ENCODE measurements at places on chromosomes 2 and 18.

- no peak for DNase-seq
Observed at GRCh38 chr2:73255907-73256617, 22.0 kb downstream of the CCT7 start.

GRCh38 chr18:46262856-46263255 lies 158.7 kb downstream of the HAUS1 start:
- DNase-seq = no peak

GRCh38 chr2:148554459-148555247 lies 89.9 kb upstream of the EPC2 start:
- DNase-seq = no peak

DNA sequence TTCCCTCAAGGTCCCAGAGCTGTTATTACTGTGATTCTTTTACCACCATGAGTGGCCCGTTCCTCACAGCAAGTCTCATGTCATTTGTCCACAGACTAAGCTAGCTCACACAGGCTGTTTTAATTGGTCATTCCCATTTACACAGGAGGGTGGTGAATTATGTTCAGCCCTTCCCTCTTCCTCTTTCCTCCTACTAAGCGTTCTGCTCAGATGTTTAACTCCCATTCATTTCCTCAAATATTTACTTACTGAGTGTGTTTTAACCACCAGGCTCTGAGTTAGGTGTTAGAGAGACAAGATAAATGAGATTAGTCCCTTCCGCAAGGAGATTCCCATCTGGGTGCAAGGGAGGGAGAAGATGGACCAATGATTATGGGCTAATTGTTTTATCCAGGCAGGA lies 403.6 kb upstream of the ACVR2A start:
- DNase-seq = no peak

DNA sequence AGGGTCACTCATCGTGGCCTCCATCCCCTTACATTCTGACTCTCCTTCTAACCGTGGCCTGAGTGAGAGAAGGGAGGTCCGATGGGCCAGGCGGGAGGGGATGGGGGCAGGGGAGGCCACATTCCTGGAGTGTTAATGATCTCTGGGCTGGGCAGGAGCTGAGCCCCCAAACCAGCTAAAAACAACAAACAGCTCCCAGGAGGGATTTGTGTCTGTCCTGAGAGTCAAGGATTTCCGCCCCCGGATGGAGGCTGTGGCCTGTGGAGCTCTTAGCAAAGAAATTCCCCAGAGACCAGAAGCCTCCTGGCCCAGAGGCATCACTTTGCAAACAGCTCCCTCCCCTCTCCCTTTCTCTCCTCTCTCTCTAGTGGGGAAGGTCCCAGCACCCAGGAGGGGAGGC lies 23.5 kb downstream of the EMX1 start:
- DNase-seq = no peak

GRCh38 chr2:120820953-120821279 lies 85.2 kb downstream of the GLI2 start:
- no peak for DNase-seq

DNA sequence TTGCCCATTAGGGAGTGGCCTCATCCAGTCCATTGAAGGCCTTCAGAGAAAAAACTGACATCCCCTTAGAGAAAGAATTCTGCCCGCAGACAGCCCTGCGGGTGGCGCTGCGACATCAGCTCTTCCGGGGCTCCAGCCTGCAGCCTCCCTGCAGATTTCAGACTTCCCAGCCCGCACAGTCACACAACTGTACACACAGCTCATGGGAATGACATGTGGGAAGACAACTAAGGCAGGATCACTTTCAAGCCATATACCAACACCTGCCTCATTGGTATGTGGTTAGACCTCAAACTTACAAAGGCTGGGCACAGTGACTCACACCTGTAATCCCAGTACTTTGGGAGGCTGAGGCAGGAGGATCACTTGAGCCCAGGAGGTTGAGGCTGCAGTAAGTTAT lies 24.8 kb upstream of the TUBB6 start:
- DNase-seq = peak; percentile 27

- peak; percentile 77 for DNase-seq
Observed at GRCh38 chr2:106183101-106183696, 10.9 kb downstream of the UXS1 start.

DNA sequence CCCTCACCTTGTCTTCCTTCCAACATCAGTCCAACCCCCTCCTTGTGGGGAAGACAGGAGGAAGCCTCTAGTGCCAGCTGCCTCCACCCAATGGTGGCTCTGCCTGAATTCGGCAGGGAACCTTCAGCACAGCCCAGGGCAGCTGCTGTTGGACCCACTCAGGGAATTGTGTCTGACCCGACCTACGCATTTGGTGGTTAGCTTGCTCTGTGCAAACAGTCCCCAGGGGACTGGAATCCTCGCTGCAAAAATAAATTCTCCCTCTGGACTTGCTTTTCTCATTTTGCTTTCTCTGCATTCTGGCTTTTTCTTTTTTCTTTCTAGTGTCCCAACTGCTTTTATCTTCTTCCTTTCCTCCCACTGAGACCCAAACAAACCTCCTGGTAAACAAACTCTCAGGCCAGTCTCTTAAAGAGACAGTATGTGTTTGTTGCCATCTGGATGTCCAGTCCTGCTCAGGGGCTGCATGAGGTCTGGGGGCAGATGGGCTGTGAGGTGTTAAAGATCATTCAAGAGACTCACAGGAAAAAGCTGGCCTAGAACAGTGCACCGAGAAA lies 137.7 kb upstream of the HAAO start:
- peak; percentile 63 for DNase-seq

DNA sequence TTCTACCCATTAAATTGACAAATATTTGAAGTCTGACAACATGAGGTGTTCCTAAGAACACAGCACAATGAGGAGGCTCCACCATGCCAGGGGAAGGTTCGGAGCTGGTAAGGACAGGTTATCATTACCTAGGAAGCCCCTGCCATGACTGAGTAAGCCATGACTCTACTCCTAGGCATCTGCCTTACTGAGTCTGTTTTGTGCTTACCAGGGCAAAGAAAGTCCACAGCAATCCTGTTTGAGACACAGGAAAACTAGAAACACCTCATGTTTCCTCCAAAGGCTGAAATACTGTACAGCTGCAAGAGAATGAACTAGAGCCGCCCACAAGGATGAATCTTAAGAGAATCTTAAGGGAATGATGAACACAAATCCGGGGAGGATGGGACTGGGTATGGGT lies 11.6 kb downstream of the TGFBRAP1 start:
- DNase-seq = no peak

GRCh38 chr2:28271919-28272250 lies 120.8 kb upstream of the FOSL2 start:
- DNase-seq = no peak

DNA sequence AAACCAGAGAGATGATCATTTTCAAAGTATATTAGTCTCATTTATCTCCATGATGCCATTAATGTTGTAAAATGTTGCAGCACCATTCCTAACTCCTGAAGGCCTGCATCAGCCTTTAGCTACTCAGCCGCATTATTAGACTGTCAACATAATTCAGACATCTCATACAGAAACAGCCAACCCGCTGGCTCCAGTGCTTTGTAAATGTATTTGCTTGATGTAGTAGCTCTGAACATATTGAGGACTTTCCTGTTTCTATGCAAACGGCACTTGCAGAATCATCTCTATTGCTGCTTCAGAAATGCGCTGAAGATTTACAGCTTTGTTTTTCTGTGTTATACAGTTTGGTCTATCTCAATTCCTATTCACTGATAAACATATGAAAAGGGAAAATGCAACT lies 372.2 kb downstream of the DSEL start:
- DNase-seq = no peak

- peak; percentile 49 for DNase-seq
Observed at GRCh38 chr18:59961070-59961469, 61.3 kb downstream of the PMAIP1 start.

DNA sequence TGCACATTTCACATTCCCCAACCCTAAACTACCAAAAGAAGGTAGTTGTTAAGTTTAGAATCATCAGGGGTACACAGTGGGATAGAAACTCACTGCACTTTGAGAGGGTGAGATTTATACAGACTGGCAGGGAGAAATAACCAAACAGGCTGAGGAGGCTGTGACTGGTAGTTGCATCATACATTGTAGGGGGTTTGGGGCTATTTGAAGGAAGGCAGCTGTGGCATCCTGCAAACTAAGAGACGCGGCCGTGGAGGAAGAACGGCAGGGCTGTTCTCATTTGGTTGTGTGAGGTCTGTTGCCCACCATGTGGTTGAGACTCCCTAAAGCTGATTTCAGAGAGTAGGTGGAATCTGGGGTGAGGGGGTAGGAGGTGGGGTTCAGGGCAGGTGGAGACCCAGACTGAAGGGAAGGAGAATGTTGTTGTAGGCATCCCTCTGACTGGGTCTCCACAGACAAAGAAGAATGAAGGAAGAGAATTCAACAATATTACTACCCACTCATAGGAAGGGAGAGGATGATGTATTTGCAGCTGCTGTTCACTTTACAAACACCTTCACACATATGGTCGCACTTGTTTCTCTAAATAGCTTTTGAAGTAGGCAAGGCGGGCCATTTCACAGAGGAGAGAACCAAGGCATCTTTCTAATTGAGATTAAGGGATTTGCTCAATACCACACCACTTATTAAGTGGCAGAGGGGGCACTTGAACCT lies 170.9 kb upstream of the SIX2 start:
- no peak for DNase-seq

GRCh38 chr2:156436497-156437085 lies 412 bp downstream of the GPD2 start:
- peak; percentile 88 for DNase-seq

DNA sequence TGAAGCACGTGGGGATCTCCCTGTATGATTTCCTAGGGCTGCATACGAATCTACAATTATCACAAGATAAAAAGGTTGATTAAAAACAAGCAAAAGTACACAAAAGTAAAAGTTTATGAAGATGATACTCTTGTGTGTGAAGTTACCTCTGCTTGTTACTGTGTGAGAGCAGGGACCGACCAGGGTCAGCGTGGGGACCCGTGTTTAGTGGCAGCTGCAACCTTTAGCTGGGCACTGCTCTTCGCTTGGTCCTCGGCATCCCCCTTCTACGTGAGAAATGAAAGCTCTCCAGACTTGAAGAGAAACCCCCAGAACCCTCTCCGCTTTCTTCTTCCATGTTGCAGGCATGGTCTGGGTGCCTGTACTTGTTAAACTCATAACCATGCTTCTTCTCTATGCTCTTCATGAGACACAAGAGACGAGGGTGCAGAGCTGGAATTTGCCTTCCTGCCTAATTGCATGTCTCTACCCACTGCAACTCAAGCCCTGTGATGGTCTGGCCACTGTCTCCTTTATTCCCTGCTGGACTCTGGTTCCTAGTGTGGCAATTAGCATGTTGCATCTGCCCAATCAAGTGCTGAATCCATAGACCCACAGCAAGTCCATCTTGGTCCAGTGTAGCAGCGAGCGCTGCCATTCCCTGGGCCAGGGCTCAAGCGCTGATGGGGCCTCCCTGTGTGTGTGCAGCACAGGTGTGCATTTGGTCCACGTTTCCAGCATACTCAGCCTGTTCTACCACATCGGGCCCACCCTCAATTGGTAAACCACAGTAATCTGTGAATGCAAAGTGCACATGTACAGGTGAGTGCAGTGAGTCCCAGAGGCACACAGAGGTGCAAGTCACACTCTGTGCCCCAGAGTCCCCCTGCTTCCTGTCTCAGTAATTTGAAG lies 88.5 kb downstream of the TWIST2 start:
- no peak for DNase-seq

- DNase-seq = no peak
Observed at GRCh38 chr2:80887841-80888378, 583.4 kb upstream of the LRRTM1 start.

DNA sequence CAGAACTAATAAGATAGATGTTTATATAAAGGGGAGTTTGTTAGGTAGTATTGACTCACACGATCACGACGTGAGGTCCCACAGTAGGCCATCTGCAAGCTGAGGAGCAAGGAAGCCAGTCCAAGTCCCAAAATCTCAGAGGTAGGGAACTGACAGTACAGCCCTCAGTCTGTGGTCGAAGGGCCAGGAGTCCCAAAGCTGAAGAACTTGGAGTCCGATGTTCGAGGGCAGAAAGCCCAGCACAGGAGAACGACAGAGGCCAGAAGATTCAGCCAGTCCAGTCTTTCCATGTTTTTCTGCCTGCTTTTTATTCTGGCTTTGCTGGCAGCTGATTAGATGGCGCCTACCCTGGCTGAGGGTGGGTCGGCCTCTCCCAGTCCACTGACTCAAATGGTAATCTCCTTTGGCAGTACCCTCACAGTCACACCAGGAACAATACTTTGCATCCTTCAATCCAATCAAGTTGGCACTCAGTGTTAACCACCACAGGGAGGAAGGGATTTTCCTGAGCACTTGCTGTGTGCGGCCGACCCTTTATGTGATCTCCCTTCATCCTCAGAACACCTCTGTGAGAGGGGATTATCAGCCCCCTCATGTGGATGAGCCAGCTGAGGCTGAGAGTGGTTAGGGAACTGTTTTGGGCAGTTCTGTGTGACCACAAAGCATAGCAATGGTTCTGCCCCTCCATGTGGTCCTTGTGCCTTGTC lies 78.3 kb downstream of the RNF144A start:
- DNase-seq = no peak

- DNase-seq = no peak
Observed at GRCh38 chr2:237140689-237141285, 55.1 kb downstream of the COPS8 start.

DNA sequence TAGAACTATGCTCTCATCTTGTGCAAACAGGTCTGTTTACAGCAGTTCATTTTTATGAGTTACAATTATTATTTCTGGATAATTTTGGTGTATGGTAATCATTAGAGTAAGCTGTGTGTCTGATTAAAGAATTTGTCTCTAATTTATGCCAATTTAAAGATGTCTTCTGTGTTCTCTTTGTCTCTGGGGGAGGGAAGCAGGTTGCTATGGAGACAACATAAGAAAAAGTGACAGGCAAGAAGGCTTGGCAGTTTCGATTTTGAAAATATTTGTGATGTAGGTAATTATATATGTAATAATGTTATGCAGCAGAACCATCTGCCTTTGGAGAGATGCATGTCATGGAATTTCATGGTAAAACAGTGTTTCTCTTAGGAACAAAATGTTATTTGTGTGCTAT lies 78.2 kb downstream of the SH3RF3 start:
- DNase-seq = no peak

GRCh38 chr18:29250259-29250658 lies 1073.3 kb upstream of the CDH2 start:
- peak; percentile 33 for DNase-seq

- peak; percentile 30 for DNase-seq
Observed at GRCh38 chr2:26139269-26140183, 33.4 kb upstream of the GAREM2 start.

- DNase-seq = no peak
Observed at GRCh38 chr2:65727381-65727780, 295.0 kb upstream of the SPRED2 start.

- DNase-seq = peak; percentile 26
Observed at GRCh38 chr2:60964651-60965498, 52.6 kb upstream of the PEX13 start.

Data from hematopoietic multipotent progenitor cell treated with erythropoietin and hydrocortisone succinate and interleukin-3 and kit ligand, for 6 days (in vitro differentiated cells).